ENCODE measurements at places on chromosomes 13 and 19. TPM values are rescaled to one million over a fixed set of nuclear protein-coding genes. Genes with fewer than 3 reads are reported as not detected.

CHST8 gene
- total RNA-seq, result 0.28 TPM

ZNF285 gene
- 1.4 TPM for total RNA-seq

TEX29 gene
- not detected for total RNA-seq

PRODH2 gene
- total RNA-seq, result not detected

- no peaks in the 10 kb centered on the region for H3K4me1 ChIP-seq
- no peaks in the 10 kb centered on the region for H3K27me3 ChIP-seq
- H3K36me3 ChIP-seq, result no peaks in the 10 kb centered on the region
- H3K4me3 ChIP-seq, result no peak overlapping the region
- H3K27ac ChIP-seq, result no peak overlapping the region
- DNase-seq, result no peak
These were observed 82.9 kb downstream of the POU4F1 start for GRCh38 chr13:78520425-78520824.

DNA sequence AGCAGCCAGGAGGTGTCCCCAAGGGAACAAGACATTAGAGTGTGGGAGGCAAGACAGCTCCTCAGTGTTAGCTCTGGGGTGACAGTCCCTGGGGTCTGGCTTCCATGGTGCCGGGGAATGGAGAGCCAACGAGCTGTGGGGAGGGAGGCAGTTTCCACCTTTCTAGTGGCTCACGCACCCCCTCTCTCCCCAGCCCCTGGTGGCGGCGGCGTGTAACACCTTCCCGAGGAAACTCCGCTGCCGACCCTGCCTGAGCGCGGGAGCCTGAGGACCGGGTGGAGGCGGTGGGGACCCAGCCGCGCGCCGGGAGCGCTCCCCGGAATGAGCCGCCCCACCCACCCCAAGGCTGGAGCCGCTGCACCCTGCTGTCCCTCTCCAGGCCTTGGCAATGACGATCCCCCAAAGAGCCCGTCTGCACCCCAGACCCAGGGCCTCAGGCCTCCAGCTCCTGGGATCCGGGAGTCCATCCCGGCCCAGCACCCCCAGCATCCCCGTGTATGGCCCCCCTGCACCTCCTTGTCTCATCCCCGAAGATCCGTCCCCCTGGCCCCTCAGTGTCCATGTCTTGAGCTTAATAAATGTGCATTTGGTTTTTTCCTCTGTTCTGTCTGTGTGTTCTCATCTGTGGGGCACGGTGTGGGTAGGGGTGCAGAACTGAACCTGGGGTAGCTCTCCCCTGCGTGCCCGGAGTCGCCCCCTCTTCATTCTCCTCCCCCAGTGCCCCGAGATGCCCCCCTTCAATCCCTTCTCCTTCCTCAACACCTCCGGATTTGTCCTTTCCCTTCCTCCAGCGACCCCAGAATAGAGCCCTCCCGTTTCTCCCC lies 622 bp upstream of the FXYD5 start:
- peak overlapping the region; percentile 72 for H3K27ac ChIP-seq
- H3K27me3 ChIP-seq, result no peaks in the 10 kb centered on the region
- DNase-seq, result no peak
- peaks cover 3% of the 10 kb centered on the region for H3K36me3 ChIP-seq

DNA sequence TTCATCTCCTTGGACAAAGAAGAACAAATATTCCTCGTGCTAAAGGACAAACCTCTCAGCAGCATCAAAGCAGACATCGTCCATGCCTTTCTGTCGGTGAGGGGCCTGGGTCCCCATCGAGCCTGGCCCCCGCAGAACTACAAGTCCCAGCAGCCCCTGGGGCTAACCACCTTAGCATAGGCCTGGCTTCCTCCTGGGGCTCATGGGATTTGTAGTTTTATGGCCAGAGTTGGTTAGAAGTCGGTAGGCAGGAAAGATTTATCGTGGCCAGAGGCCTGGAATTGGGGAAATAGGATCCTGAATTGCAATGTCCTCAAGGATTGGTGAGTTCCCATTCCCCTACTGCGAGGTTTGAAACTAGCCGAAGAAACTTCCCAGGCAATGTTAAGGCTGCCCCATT lies 19.6 kb downstream of the TMEM150B start:
- H3K36me3 ChIP-seq, result no peaks in the 10 kb centered on the region
- no peak overlapping the region for H3K4me3 ChIP-seq
- DNase-seq, result no peak
- H3K27me3 ChIP-seq, result no peaks in the 10 kb centered on the region
- no peak overlapping the region for H3K27ac ChIP-seq

GRCh38 chr13:72527333-72527732 lies 200.1 kb downstream of the MZT1 start:
- no peak overlapping the region for H3K4me3 ChIP-seq
- no peak for DNase-seq
- no peaks in the 10 kb centered on the region for H3K4me1 ChIP-seq
- H3K27me3 ChIP-seq, result no peaks in the 10 kb centered on the region
- no peak overlapping the region for H3K27ac ChIP-seq

DNA sequence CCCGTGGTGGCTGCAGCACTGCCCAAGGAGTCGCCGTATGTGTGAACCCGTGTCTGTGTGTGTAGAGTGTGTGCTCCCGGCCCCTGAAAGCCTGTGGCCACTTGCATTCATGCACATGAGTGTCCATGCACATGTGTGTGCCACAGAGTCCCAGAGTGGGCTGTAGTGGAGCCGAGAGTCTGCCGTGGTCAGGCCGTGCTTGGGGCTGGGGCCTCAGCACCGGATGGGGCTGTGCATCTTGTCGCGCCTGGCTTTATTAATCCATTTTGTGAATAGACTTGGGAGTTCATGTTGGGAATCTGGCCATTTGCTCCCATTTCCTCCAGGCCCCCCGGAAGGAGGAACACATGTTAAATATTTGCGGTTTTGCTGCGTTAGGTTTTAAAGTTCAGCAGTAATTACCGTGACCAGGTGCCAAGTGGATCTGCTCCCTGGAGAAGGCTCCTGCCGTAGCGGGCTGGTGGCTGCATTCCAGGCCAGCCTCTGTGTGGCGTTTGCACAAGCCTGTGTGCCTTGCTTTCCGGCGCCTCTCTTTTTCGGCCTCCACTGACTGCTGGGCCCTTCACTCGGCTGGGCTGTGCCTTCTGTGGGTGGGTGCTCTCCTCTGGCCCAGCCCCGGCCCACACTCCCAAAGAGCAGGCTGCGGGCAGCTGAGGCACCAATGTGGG lies 69.2 kb upstream of the KCTD15 start:
- H3K4me1 ChIP-seq, result no peaks in the 10 kb centered on the region
- H3K27ac ChIP-seq, result no peak overlapping the region
- H3K27me3 ChIP-seq, result peaks cover 27% of the 10 kb centered on the region
- no peak for DNase-seq
- no peaks in the 10 kb centered on the region for H3K36me3 ChIP-seq

GRCh38 chr13:86974251-86974994 lies 696.7 kb upstream of the SLITRK5 start:
- no peak for DNase-seq
- H3K27me3 ChIP-seq, result no peaks in the 10 kb centered on the region
- no peak overlapping the region for H3K4me3 ChIP-seq

- no peaks in the 10 kb centered on the region for H3K36me3 ChIP-seq
- no peak overlapping the region for H3K27ac ChIP-seq
- peaks cover 11% of the 10 kb centered on the region for H3K4me1 ChIP-seq
- no peak overlapping the region for H3K4me3 ChIP-seq
These were observed 35.2 kb downstream of the STK24 start for GRCh38 chr13:98541701-98542203.

DNA sequence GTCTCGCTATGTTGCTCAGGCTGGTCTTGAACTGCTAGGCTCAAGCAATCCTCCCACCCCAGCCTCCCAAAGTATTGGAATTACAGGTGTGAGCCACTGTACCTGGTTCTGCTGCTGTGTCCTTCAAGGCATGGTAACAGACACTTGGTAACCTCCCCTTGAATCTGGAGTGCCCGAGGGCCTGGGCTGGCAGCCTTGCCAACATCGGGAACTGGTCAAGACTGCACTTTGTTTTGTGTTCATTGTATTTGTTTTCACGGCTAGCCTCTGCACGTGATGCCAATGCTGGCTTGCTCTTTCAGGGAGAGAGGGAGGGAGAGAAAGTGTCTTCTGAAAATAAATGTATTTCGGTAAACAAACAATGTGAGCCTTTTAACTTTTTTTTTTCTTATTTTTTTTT lies 12.0 kb downstream of the CERS4 start:
- DNase-seq, result no peak
- no peaks in the 10 kb centered on the region for H3K36me3 ChIP-seq
- H3K27ac ChIP-seq, result no peak overlapping the region
- no peaks in the 10 kb centered on the region for H3K27me3 ChIP-seq
- no peak overlapping the region for H3K4me3 ChIP-seq

- no peak for DNase-seq
- H3K36me3 ChIP-seq, result no peaks in the 10 kb centered on the region
- no peaks in the 10 kb centered on the region for H3K27me3 ChIP-seq
- no peak overlapping the region for H3K4me3 ChIP-seq
- H3K27ac ChIP-seq, result no peak overlapping the region
- no peaks in the 10 kb centered on the region for H3K4me1 ChIP-seq
These were observed 57.2 kb upstream of the C1QTNF9 start for GRCh38 chr13:24252136-24252535.
